Fibroblast of skin of abdomen (primary cell): ENCODE measurements at places on chromosomes 7 and 10.

DNA sequence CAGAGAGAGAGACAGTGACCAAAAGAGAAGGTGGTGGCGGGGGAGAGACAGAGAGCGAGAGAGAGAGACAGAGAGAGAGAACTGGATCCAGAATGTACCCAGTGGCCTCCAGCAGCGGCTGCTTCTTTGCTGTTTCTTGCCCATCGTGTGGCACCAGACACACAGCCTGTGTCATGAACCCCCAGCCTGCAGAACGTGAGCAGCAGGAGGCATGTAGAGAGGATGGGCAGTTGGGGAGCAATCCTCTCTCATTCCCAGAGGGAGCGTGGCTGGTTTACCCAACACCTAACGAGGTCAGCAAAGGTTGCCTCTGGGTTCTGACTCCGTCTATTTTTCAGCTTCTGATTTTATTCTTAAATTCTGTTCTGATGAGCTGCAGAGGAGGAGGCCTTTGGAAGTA, 168.1 kb downstream of the ADARB2 start:
- no peak for DNase-seq

DNA sequence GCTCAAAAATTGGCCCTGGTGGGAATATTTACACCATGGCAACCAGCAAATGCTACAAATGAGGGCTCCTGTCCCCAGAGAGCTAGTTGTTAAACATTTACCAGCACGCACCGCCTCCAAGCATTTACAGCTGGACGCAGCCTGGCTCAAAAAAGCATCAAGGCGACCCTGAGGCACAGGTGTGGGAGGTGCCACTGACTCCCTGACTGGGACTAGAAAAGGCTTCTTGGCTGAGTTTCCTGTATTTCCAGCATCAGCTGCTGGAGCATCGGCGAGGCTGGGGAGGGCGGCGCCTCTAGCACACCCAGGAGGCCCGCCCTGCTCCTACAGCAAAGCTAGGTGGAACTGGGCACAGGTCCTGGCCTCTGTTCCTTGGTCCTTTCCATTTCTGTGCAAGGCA, 43.5 kb upstream of the ZRANB1 start:
- DNase-seq: no peak

GRCh38 chr10:113866551-113867394, 12.3 kb downstream of the NHLRC2 start:
- DNase-seq: peak; percentile 4

GRCh38 chr10:59779756-59780533, 26.7 kb upstream of the MRLN start:
- DNase-seq: no peak

GRCh38 chr7:119696336-119696735, 576.6 kb upstream of the KCND2 start:
- no peak for DNase-seq

- no peak for DNase-seq
Observed at GRCh38 chr7:24133691-24134090, 150.3 kb upstream of the NPY start.

- no peak for DNase-seq
Observed at GRCh38 chr7:39367943-39368342, 198.3 kb upstream of the YAE1 start.

DNA sequence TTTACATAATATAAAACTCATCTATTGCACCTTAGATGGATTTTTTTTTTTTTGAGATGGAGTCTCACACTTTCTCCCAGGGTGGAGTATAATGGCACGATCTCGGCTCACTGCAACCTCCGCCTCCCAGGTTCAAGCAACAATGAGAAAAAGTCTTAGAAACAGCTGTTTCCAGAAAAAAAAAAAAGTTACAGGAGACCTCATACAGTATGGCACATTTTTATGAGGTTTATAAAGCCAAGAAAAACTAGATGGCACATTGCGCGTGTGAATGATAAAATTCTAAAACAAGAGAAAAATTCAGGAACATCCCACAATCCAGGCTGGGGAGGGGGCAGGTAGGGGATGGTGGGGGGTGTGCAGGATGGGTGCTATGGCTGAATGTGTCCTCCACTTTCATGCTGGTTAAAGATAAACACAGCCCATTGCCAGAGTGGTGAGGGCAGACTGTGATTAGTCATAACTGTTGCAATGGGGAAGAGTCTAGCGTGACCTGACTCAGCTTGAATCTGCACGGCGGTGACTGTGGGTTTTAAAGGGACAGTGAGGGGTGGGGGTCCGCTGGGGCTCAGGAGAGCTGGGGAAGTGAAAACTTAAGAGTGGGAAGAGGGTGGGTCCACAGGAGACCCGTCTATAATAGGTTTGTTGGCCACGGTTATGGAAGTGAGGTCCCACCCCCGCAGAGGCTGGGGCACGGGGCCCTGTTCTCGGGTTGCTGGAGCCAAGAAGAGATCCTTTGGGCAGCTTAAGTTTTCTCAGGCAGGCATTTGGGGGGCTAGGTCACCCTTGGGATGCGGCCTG, 11.9 kb upstream of the LRRC27 start:
- peak; percentile 85 for DNase-seq

- DNase-seq: no peak
Observed at GRCh38 chr10:75018251-75018650, 93.2 kb upstream of the SAMD8 start.

DNA sequence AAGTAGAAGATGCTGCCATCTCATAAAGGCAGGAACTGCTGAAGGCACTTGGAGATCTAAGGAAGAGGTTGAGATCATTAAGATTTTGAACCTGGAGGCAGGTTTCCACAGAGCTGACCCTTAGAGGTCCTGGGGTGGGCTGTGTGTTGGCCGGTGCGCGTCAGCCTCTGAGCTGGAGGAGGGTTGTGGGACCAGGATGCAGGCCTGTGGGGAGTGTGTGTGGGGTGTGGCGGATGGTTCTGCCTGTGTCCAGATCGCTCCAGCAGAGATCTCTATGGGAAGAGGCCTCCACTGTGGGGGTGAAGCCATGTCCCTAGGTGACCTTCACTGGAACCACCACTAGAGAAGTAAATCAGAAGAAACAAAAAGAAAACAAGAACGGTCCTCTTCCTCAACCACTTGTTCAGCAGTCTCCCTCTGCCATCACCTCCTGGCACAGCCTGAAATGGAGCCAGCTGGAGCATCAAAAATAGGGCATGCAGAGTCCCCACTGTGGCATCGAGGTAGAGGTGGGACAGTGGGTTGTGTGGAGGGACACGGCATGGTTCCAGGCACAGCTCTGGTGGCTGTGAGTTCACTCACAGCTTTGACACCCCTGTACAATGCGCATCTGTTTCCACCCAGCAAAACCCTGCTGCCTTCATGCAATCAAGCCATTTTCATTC, 453.8 kb downstream of the TCERG1L start:
- no peak for DNase-seq

GRCh38 chr7:149713061-149713730, 60.2 kb downstream of the ZNF467 start:
- DNase-seq: no peak

- DNase-seq: no peak
Observed at GRCh38 chr7:52257890-52258289, 777.5 kb upstream of the POM121L12 start.

GRCh38 chr7:66452165-66452564, 176.5 kb upstream of the KCTD7 start:
- peak; percentile 17 for DNase-seq

DNA sequence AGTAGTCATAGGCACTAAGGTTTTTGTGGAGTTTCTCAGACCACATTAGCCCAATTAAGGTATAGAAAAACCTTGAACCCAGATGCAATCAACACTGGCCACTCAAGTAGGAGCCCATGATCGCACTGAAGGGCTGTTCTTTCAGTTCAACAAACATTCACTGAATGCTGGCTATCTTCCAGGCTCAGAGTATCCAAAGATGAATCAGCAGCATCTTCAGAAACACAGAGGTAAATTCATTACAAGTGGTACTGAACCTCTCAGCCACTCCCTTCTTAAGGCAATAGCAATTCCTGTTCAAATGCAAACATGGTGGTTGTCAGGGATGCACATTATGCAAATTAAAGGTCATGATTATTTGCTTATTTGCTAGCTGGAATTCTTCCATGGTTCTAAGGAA, 17.1 kb downstream of the KCNK18 start:
- DNase-seq: peak; percentile 10

DNA sequence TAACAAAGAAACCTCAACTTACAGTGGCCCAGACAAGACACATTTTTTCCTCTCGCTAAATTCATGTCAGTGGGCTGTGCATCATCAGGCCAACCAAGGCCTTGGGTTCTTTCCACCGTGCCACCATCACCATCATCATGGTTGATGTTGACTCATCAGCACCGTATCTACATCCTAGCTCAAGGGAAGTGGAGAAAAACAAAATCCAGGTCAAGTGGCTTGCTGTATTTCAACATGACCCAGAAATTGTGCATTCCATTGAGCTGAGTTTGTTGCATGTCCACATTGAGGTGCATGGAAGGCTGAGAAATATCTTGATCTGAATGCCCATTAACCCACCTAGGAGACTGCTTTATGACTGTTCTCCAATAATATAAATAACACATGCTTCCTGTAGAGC, 312.4 kb upstream of the CDC14C start:
- no peak for DNase-seq

DNA sequence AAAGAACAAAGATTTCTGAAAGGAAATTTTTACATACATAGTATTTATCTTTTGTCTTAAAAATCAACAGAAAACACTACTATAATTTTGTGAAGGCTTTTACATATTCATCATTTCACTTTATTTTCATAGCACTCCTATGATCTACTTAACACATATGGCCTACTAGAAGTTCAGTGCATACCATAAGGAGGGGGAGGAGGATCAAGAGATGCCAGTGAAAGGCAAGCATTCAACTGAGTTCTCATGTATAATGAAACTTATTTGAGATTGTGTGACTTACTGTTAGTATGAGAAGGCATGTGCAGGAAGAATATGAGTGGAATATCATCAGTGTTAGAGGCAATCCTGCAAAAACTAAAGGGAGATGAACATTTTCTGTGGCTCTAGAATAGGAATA, 10.6 kb downstream of the BRAF start:
- peak; percentile 9 for DNase-seq

DNA sequence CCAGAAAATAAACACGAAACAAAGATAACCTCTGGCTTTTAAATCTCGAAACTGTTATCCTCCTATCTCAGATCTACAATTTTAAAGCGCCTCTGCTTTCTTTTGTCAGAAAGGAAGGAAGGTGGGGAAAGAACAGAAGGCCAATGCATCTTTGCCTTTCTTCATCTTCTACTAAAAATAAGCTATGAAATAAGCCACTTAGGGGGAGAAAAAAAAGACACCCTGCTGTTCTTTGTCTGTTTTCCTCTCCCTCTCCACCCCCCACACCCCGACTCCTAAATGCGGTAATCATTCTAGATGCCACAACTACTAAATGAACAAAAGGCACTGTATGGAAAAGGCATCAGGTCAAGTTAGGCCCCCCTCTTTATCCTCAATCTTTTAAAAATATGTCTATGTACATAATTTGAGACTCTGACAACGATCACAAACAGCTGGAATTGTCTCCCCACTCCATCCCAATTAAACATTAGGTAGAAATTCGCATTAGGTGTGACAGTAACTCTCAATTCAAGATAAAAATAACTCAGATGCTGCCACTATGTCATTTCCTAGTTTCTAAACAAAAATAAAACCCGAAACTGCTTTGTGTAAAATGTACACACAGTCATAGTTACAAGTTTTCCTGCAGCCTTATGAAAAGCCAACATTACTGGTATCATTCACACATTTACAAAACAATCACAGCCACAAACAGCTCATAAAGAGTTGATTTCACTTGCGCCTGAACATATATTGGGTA, 2.4 kb downstream of the UBE2H start:
- peak; percentile 31 for DNase-seq

GRCh38 chr7:158444501-158445420, 142.9 kb downstream of the PTPRN2 start:
- DNase-seq: no peak

DNA sequence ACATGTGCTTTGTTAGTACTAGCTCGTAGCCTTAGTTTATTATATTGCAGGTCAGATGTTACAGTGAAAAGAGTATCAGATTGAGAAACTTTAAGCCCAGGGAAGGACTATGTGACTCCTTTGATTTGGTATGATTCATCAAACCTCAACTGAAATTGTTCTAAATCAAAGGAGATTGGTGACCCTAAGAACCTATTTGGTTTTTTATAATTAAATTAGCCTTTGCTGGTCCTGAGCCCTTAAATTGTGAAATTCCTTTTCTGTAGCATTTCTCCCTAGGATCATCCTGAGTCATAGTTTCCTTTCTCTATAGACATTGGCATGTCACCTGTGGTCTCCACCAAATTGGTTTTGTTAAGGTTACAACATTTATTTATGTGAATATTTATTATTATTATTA, 89.7 kb downstream of the POLR1F start:
- peak; percentile 2 for DNase-seq

DNA sequence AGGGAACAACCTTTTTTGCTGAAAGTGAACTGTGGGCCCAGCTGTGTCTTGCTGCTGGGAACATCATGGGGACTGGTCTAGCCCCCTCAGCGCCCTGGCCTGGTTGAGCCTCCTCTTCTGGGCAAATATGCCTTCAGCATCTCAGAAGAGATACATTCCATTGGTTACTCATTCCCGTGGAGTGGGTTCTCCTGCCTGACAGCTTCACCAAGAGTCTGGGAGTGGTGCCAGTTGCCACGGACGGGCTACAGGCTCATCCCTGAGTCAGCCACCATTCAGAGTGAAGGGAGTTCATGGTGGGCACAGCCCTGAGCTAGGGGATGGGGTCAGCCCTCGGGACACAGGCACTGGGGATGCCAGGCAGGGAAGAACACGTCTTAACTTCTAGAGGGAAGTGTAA, 81.9 kb downstream of the RAMP3 start:
- peak; percentile 70 for DNase-seq

DNA sequence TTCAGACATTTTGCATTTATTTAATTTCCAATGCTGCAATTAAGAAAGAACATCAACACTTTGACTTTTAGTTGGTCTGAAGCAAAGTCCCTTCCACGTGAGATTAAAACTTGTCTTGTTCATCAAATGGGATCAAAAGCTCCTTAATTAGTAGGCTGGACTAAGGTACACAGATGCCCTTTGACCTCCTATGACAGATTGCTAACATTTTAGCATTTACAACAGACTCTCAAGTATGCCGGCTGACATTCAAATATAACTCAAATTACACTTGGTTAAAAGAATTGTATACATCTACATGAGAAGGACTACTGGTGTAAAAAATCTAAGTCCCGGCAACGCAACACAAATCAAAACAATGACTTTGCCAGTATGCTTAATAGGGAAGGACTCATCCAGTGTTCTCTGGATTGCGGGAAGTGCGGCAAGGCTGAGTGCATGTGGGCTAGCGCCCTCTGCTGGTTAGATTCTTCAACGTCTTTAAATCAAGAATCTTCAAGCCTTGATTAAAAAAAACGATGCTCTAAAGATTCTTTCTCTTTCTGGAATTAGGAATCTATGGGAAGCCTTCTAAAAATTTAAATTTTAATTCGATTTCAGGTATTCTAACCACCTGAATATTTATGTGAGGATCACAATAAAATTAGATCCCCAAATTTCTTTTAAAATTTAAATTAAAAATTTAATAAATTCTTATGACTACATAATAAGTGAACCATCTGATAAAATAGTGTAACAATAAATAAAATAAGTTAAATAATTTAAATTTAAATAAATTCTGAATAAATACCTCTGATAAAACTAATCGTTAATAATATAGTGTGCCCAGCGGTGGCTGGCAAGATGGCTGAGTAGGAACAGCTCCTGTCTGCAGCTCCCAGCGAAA, 444.7 kb downstream of the DGKB start:
- peak; percentile 70 for DNase-seq
